ENCODE measurements at places on chromosomes 1 and 21.
A peak's percentile ranks its signal among the peaks of the same experiment; 100 is the strongest.

- no peak for DNase-seq
Measured at GRCh38 chr1:53001128-53001527, 60.9 kb upstream of the PODN start.

DNA sequence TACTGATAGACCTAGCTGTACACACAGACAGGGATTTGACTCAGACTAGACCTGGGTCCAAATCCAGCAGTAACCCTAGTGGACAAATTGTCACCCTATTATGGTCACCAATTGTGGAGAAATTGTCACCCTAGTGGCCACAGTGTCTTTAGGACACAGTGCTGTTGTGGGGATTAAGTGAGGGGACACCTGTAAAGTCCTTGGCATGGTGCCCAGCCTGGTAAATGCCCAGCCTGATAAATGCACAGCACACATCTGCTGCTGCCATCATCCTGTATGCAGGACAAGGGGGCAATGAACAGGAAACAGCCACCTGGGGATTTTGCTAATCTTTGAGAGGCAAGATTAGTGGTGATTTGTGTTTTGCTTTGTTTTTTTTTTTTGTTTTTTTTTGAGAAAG lies 2.3 kb downstream of the TMEM61 start:
- DNase-seq, result no peak

- DNase-seq, result no peak
Measured at GRCh38 chr1:64199154-64199553, 4.3 kb upstream of the UBE2U start.

DNA sequence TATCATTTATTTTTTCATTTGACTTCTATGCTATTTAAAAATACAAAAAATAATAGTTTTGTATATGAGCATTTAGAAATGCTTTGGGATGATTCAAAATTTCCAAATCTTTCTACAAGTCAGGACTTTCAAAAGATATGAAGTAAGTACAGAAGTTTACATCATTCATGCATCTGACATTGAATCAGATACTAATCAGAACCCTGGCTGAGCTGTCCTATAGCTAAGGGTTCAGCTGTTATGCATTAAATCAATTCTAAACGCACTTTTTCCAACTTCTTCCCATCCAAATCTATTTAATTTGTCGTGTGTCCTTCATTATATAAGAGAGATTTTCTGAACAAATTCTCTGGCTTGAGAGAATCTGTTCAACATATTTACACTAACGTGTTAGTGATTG lies 779.4 kb downstream of the LTN1 start:
- no peak for DNase-seq

DNA sequence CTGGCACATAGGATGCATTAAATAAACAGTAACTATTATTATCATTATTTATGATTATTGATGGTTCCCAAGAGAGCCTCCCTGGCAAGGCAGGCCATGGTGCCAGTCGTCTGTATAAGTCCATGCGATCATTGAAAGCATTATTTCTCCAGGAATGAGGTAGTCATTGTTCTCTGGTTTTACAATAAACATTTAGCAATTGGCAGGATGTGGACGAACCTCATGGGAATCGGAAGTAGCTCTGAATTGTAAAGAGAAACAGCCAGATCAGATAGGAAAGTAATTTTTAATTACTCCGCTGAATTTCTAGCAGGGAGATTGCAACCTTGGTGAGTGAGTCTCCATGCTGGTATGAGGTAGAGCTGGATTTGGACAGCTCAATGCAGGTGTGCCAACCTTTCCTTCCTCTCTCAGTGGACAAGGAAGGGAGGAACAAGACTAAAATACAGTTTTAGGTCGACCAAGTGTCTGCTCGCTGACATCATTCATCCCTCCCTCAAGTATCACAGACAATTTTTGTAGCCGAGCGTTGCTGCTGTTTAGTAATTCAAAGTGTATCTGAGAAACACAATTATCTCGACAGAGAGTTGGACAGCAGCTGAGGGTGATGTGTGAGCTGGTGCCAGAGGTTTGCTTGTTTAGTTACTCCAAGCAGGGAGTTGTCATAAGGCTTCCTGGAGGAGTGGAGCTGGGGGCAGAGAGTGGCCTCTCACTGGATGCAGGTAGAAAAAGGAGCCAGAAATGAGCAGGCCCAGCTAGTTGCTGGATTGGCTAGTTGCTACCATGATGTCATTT lies 250.8 kb downstream of the KCNJ6 start:
- no peak for DNase-seq

DNA sequence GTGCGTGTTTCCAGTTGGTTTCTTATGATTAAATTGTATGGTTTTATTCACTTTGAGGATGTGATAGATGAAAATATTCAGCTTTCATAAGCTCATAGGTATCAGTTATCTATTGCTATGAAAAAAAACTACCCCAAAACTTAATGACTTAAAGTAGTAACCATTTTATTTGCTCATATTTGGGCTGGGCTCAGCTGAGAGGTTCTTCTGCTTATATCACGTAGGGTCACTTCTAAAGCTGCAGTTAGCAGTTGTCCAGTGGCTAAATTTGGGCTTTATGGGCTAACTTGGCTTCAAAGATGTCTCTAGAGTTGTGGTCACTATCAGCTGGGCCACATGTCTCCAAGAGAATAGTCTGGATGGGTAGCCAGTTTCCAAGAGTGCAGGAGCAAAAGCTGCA lies 206.4 kb upstream of the LYPLAL1 start:
- DNase-seq, result no peak

DNA sequence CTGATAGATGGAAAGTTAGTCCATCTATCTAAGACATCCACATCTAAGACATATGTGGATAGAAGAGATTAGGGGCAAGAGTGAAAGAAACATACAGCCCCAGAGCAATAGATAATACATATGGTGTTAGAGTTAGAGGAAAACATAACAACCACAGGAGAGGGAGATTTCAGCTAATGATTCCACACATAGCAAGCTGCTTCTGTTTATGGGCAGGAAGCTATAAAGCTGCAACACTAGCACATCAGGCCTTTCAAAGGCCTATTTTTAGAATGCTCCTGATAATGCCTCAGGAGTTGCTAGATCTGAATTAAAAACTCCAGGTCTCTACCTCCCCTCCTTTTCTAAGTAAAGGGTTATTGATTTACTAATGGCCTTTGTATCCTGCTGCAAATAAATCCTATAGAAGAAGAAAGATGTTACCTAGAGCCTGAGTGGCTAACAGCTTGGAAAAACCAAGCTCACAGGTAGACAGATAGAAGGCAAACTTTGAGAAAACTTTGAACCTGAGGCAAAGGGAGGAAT lies 36.1 kb downstream of the BRINP2 start:
- no peak for DNase-seq

- DNase-seq, result no peak
Measured at GRCh38 chr1:99347041-99347684, 82.9 kb downstream of the PLPPR4 start.

GRCh38 chr21:16588433-16588860 lies 858.7 kb downstream of the USP25 start:
- DNase-seq, result peak; percentile 87

DNA sequence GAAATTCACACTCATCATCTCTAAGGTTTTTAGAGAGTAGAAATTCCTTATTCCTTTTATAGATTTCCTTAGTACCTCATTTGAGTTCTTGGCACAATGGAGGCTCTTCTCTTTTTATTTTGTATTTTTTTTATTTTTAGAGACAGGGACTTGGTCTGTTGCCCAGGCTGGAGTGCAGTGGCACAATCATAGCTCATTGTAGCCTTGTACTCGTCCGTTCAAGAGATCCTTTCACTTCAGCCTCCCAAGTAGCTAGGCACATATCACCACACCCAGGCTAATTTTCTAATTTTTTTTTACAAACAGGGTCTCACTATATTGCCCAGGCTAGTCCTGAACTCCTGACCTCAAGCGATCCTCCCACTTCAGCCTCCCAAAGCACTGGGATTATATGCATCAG lies 29.6 kb downstream of the RGL1 start:
- DNase-seq, result no peak

DNA sequence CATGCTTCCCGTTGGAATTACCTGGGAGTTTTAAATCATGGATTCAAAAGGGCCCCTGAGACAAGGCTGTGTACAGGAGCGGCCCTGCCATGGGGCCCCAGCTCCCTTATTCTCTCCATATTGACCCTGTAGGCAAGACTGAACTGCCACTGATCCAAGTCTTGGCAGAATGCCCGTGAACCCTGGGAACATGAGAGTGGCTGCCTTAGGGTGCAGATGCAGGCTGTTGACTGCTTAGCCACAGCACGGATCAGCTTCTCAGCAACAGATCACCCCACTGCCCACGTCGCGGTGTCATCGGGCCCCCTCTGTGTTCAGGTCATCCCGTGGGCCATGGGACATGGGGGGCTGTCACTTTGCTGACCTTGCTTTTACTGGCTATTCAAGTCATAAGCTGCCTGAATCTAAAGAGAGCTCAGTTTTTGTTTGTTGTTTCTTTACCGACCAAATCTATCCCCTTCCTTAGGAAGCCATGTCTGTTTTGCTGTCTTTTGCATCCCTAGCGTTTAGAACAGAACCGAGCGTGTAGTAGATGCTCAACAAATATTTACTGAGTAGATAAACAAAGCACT lies 83.4 kb downstream of the MATN1 start:
- no peak for DNase-seq

DNA sequence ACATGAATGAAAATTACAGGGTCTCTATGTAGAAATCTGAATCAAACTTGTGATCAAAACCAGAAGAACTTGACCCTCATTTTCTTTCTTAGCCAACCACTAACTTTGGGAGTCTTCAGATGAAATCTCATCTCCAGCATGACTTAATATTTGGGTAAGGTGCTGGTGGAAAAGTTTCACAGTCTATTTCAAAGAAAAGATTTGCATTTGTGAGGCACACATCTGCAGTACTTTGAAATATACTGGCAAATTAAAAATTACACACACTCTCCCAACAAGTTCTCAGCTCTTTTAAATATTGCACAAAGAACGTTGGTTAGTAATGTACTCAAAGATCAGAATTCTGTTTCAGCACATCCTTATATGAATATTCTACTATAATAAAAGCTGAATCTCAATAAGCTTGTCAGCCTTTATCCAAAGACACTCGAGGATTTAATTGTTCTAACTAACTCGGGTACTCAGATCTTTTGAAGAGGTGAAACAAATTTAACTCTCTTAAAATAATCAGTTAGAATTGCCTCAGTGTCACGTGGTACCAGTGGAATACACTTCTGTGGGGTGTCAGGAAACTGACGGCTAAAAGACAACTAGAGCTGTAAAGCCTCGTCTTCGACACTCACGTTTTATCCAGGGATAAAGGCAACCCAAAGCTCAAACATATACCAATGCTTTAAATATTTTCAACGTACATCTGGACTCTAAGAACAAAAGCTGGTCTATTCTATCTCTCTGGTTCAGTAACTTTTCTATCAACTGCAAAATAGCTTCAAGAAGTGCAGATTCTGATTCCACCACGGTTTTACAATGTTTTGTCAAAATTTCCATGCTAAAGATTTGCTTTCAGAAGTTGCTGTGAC lies 19.0 kb downstream of the SAMSN1 start:
- DNase-seq, result no peak

DNA sequence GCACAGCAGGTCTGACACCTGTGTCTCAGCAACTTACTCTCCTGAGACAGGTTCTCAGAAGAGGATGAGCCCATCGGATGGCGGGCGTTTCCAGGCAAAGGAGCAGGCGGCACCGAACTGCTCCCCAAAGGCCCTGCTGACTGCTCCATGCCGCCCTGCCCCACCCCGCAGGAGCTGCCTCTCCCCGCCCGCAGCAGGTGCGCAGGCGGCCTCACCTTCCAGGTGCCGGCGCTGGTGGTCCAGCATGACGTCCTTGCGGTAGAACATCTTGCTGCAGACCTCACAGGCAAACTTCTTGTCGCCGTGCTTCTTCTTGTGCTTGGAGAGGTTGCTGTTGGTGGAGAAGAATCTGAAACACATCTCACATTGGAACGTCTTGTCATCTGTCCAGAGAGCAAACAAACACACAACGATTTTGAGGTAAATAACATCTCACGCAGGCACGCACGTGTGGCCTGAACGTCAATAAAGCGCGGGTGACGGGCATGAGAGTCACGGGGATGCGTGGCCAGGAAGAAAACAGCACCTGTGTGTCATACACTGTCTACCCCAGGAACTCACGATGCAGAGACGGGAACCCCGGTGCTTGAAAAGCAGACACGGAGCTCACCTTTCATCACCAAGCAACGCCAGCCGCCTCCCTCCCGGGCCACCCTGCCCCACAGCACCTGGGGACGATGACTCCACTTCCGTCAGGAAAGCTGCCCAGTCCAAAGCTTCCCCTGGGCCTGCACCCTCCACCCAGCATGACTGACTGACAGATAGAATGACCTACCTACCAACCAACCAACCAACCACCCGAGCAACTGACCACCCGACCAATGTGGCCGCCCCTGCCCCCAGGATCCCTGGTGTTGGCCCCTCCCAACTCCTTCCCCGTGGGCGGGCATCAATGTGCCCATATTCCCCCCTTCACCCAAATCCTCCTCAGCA lies 50.9 kb downstream of the PRDM15 start:
- DNase-seq, result no peak

DNA sequence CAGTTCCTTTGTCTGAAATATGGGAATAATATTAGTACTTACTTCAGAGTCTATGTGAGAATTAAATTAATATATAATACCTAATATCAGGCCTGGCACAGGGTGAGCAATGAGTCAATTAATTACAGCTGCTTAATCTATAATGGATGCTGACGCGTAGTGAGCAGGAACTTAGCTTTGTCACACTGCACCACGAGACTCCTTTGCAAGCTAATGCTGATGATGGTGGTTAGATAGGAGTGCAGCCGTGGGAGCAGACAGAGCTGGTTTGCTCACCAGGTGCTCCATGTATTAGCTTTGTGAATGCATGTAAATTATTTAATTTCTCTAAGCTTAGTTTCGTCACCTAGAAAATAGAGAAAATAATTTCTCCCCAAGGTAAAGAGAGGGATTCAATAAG lies 35.1 kb downstream of the KCNJ15 start:
- DNase-seq, result no peak

DNA sequence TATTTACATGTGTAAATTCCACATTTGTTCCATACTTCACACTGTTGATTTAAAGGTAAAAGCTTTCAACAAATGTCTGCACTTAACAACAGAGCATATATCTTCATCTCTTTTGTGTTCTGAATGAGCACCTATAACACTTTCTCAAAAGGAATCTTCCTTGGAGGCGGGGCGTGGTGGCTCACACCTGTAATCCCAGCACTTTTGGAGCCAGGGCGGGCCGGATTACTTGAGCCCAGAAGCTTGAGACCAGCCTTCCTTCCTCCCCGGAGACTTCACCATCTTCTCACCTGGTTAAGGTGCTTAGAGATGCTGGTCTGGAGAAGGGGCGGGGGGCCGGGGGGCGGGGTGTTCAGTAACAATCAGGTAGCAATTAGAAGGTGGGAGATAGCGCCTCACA lies 16.5 kb downstream of the RYR2 start:
- DNase-seq, result no peak

- no peak for DNase-seq
Measured at GRCh38 chr1:26213335-26213905, 20.6 kb upstream of the CEP85 start.

DNA sequence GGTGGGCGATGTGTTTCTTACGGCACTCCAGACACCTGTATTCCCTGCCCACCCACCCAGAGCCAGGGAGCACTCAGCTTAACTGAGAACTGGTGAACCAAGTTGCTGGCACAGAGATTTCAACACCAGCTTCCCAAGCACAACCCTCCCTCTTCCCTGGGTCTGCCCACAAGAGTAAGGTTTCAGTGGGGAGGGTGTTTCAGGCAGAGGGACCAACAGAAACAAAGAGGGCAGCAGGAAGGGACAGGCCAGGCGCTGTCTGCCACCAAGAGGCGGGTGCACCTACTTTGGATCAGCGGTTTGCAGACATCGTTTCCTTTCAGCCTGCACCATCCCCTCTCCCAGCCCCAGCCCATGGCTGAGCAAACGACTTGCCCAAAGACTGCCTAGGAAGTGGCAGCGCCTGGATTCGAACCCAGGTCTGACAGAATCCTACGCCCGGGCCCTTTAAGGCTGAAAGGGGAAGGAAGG lies 21.9 kb upstream of the ALDH4A1 start:
- DNase-seq, result peak; percentile 40
